ENCODE measurements at places on chromosomes 3 and 15.

GRCh38 chr3:163391407-163392181, 1686.7 kb downstream of the SI start:
- no peak for DNase-seq

GRCh38 chr15:92763459-92763858, 107.9 kb upstream of the FAM174B start:
- DNase-seq: no peak

- DNase-seq: no peak
These were observed 5.4 kb downstream of the ANKRD63 start for GRCh38 chr15:40277471-40277870.

GRCh38 chr3:196096382-196096953, 14.6 kb upstream of the TFRC start:
- peak; percentile 72 for DNase-seq

- no peak for DNase-seq
These were observed 56.4 kb downstream of the EFHB start for GRCh38 chr3:19877656-19878055.

DNA sequence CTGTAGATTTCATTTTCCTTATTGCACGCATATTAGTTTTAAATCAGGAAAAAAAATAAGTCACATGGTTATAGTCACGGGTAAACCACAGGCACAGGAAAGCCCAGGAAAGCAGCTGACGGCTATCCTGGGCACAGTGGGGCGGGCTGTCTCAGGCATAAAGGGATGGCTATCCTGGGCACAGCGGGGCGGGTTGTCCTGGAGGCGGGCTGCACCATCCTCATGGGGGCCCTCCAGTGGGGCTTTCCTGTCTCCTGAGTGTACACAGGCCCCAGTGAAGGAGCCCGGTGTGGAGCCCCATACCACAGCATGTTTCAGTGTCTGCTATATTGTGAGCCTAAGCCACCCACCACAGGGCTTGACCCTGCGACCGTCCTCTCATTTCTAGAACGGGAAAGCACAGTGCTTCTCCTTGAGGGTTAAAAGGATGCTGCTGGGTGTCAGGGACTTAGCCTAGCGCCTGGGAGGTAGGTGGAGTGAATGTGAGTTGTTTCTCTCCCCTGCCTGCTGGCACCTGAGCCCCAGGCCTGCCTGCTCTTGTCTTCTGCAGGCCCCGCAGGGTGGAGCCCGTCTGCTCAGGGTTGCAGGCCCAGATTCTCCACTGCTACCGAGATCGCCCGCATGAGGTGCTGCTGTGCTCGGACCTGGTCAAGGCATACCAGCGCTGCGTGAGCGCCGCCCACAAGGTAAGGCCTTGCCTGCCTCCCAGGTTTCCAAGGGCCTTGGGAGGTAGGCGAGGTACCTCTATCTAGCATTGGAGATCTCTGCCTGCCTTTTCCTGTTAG, 25.9 kb upstream of the PLXNA1 start:
- DNase-seq: no peak

GRCh38 chr3:42601896-42602581, 1.6 kb downstream of the NKTR start:
- peak; percentile 18 for DNase-seq

DNA sequence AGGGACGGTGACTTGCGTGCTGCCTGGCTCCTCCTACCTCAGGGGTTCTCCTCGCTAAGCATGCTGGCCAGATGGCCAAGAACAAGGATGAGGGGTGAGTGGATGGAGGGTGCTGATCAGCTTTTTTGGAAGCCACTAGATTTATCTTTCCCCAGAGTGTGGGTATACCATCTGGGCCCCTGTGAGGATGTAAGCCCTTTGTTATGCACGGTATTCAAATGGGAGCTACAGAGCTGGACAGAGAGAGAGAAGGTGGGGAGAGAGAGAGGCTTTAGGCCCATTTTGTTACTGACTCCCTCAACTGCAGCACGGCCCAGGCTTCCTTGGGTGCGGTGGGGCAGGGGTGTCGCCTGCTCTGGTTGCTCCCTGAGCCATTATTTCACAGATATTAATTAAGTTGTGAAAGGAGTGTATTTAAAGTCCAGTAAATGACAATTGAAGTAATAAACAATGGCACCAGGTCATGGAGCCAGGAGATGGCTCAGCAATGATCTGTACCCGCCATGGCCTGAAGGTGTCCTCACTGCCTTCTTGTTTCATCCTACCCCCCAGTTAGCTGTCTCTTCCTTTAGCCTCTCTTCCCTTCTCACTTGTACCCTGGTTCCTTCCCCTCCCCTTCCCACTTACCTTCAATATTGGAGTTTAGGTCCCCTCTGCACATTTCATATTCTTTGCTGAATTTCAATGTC, 158.0 kb downstream of the CLSTN2 start:
- no peak for DNase-seq

GRCh38 chr3:102189956-102190723, 244.7 kb upstream of the ZPLD1 start:
- DNase-seq: no peak
